Spinal cord (tissue), 10 donors: ENCODE measurements at places on chromosomes 2 and 18.

GRCh38 chr2:64924170-64924934 is 64.8 kb upstream of the SLC1A4 start:
- DNase-seq: no peak

DNA sequence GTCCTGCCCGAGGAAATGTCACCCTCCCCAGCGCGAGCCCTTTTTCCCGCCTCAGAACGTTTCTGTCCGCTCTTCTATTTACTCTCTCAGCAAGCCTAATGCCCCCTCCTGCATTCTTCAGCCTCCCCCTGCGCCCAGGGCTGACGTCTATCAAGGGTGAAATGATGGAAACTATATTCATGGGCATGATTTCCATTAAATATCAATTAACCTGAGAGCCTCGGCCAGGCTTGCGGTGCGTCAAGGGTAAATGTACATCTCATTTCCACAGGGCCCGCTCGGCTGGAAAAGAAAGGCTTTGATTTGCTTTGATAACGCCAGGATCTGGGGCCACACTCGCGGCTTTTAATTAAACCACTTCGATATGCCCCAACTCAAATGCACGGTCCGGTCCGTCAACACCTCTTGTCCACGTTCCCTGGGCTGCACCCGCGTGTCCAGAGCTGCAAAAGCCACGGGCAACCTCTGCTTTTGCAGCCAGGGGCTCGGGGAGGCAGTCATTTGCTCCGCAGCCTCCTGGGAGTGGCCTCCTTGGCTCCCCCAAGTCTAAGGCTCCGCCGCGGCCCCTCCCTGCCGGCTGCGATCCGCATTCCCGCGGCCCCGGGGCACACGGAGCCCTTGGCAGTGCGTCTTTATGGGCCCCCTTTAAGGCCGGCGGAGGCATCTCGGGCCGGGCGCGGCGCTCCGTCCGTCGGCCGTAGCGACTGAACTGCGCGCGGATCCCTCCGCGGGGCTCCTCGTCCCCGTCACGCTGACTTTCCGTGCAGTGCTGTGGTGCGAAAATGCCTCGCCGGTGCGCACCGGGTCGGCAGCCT is at the start of gene HOXD8:
HOXD8 (plus strand) TSS at position 724 of the 815 bp plus-strand sequence. CDS start 662 bp downstream, outside the sequence.
- peak; percentile 95 for DNase-seq

DNA sequence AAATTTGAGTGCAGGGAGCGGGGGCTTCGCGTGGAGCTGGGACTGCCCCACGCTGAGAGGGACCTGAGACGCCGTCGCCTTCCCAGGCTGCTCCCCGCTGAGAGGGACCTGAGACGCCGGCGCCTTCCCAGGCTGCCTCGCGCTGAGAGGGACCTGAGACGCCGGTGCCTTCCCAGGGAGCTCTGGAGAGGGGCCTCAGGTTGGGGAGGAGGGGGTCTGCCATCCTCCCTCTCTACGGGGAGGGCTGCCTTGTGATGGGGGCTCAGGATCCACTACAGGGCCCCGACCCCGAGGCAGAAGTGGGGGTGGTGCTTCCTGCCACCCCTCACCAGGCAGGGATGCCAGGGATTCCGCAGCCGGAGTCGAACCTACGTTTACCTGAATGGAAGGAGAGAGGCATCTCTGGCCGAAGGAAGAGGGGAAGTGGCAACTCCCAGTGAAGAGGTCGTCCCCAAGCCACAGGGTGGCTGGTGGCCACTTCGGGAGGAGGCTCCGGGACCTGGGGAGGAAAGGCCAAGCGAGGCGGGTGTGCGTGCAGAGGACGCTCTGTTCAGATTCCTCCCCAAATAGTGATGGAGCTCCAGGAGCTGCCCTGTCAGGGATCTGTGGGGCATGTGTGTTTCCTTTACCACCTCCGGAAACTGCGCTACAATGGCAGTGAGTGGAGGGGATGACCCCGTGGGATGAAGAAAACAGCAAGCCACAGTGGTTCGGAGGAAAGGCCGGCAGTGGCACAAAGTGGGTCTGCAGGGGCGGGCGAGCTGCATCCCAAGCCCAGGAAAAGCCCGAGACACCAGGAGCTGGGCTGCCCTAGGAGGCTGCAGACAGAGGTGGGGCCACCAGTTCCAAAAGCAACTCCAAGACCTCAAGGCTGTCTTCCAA is 108.2 kb upstream of the CTDP1 start:
- no peak for DNase-seq

DNA sequence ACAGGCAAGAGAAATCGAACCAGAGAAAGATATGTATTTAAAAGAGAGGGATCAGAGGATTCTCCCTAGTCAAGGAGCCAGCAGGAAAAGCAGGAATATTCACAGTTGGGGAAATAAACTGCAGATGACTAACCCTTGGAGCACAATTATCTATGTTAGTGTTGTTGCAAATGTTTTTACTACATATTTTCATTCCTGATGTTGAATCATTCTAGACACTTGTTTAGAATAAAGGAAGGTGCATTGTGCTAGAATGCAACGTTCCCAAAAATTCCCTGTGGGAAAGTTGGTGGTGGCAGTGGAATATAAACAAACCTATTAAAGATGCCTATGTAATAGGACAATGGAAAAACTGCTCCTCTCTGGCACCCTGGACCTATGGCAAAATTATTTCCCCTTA is 63.3 kb downstream of the DTNA start:
- no peak for DNase-seq
